ENCODE measurements at places on chromosomes 11 and 22.

GRCh38 chr11:113167599-113167998 is 146.8 kb upstream of the TTC12 start:
- DNase-seq, result no peak

DNA sequence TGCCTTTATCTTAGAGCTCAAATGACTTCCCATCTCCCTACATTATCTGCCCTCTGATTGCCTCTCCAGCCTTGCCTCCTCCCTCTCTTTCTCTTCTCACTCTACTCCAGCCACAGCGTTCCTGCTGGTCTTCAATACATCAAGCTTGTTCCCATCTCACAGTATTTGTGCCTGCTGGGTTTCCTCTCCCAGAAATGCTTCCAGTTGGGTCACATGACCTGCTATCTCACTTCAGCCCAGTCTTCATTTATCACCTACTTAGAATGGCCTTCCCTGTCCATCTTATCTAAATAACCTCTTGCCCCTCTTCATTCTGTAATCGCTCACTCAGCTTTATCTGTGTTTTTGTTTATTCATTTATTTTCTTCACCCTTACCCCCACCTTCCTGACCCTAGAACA is 61.8 kb upstream of the FAR1 start:
- DNase-seq, result no peak

DNA sequence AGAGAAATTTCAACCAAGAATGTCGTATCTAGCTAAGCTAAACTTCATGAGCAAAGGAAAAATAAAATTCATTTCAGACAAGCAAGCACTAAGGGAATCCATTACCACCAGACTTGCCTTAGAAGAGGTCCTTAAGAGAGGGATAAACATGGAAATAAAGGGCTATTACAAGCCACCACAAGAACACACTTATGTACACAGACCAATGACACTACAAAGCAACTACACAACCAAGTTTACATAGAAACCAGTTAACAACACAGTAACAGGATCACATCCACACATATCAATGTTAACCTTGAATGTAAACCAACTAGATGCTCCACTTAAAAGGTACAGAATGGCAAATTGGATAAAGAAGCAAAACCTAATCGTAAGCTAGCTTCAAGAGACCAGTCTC is 38.0 kb downstream of the TMEM123 start:
- no peak for DNase-seq

GRCh38 chr22:44427611-44428470 is 70.2 kb downstream of the RTL6 start:
- no peak for DNase-seq

GRCh38 chr11:80048513-80048912 is 607.7 kb upstream of the TENM4 start:
- DNase-seq, result no peak

GRCh38 chr11:86184728-86185380 is 59.7 kb upstream of the EED start:
- DNase-seq, result no peak

DNA sequence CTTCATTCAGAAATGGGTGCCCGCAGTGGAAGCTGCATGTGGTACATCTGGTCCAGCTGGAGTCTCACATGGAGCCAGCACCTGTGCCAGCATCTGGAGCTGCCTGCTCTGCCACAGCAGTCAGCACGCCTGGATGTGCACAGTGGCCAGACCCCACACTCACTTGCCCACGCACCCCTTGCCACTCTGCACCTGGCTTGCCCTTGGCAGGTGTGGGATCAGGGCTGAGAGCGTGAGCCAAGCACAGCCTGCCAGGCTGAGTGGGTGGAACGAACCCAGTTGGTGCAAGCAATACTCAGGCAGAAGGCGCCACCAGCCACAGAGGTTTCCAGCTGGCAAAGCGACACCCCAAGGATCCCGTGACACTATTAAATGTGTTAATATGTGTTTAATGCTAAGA is 95.5 kb upstream of the AMOTL1 start:
- no peak for DNase-seq

DNA sequence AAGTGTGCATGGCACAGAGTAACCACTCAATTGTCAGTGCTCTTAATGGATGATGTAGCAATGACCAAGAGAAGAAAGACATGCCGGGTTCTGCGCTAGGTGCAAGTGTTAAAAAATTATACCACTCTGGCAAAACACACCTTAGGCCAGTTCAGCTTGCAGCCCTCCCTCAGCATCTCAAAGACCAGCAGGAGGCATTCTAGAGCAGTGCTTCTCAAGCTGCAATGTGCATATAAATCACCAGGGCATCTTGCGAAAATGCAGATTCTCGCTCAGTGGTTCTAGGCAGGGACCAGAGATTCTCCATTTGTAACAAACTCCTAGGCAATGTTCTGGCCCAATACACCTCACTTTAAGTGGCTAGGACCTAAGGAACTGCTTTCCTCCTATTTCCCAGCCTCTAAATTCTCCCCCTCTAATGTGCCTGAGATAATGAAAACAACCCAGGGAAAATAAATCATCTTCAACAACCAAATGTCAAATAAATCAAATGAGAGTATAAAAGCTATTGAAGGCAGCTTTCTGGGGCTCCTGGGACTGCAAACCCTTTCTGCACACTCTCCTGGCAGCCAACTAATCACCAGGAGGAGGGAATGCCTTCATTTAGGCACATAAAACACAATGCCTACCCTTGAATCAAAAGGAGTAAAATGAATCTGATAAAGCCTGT is 337.2 kb upstream of the API5 start:
- no peak for DNase-seq

DNA sequence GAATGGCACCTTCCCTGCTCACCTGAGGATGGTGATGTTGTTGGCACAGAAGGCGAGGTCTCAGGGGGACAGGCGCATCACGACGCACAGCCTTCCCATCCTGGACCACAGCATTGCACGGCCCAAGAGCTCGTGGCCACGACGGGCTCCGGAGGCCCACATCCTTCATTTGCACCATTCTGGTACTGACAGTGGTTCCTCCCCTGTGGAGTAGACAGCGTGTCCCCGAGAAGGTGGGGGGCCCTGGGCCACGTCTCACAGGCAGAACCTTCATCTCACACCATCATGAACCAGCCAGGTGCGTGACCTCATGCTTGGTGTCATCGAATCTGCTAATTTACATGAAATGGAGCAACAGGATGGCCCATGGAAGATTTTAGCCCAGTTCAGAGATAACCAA is 180.0 kb downstream of the CTTN start:
- no peak for DNase-seq

DNA sequence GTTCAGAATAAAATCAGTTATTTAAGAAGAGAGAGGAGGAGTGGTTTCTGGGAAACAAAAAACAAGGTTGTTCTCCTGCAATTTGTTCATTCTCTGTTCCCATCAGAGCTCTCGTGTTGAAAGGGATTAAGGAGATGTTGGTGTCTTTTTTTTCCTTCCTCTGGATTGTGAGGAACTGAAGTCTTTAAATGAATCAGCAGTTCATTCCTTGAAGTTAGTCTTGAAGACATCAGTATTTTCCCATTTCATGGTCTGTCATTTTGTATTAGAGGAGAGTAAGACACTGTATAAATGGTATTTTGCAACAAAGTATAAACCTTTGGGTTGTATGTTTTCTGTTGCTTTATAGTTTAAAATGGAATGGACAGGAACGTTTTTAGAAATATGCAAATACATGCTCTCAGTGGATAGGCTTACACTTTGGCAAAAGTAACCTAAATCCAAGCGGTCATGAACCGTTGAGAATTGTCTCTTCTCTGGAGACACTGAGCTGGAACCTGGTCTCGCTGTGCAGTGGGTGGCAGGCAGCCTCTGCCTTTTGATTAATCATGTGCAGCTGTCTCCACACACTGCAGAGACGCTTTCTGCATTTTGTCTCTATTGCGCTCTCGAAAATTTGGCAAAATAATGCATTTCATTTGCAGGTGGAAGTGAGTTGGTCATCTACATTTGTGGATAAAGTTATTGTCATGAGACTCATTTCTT is 33.0 kb downstream of the SAMM50 start:
- no peak for DNase-seq

DNA sequence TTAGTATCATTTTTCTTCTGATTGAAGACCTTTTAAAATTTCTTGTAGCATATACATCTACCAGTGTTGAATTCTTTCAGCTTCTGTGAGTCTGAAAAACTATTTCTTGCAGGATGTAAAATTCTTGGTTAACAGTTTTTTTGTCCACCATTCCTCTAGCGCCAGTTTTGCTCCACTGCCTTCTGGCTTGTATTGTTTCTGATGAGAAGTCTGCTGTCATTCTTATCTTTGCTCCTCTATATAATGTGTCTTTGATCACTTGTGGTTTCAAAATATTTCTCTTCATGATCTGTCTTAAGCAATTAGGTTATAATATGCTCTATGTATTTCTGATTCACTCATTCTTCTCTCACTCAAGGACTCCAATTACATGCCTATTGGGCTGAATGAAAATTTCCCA is 152.3 kb downstream of the INSC start:
- no peak for DNase-seq

DNA sequence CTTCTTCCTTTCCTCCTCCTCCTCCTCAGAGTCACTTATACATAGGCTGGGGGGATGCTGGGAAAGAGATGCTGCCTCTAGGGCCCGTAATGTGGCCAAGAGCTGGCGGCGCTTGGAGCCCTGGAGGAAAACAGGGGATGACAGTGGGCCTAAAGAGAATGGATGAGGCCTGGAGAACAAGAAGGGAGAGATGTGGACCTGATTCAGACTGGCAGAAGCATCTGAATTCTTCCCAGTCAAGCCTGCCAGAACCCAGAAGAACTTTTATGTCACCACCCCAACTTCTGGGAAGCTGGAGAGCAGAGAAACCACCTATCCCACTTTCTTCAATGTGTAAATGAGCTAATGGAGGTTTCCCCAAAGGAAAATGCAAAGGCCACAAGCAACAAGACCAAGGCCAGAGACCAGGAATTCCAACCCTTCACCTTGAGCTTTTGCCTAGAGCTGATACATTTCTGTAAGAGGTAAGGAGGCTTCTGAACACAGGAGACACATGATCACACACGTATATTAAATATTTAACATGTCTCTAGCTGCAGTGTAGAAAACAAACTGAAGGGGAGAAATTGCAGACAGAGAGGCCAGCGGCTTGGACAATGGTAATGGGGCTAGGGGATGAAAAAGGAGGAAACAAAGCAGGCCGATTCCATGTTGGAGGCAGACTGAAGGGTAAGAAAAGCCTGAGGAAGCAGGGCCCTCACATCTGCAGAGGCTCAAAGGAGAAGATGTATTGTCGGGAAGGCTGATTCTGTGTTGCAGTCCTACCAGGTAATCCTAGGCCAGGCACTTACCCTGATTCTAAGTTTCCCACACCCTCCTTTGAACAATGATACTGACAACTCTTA is 1.1 kb downstream of the RRP8 start:
- DNase-seq, result no peak

GRCh38 chr11:114262681-114263512 is 33.3 kb upstream of the NNMT start:
- DNase-seq, result no peak

DNA sequence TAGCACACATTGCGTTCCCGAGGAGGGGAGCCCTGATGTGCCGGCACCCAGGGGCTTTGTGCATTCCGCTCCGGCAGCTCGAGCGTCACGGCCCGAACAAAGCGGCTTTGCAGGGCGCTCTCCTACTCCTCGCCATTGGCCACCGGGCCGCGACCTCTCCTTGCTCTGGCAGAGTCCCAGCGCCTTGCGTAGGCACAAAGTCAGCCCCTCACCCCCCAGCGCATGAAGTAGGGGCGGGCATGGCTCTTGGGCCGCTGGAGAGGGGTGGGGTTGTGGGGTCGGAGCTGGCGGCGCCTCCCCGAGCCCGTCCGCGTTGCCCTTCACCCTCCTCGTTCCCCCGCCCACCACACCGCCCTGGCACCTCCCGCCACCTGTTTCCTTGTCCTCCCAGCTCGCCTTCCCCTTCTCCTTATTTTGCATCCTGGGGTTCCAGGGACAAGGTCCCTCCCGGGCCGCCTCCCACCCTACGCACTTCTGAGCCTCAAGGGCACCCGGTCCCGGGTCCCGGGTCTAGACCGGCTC is 753 bp upstream of the PPARA start:
- no peak for DNase-seq

- no peak for DNase-seq
These were observed 22.8 kb upstream of the TP53AIP1 start for GRCh38 chr11:128965485-128965884.

DNA sequence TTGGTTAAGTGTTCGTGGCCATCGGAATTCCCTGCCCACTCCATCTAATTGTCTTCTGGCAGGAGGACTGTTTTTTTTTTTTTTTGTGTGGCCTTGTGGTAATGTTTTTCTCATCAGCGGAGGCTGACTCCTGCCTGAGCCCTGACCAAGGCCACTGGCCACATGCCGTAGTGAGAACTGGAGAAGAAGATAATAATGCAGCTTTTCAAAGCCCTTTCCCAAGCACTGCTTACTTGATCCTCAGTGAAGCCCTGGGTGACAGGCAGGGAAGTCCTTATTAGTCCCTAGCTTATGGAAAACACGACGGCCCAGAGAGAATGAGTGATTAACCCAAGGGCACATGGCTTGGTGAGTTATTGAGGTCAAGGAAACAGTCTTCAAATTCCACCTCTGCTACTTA is 71.2 kb downstream of the ADM start:
- no peak for DNase-seq

GRCh38 chr11:6727971-6728760 is 43.6 kb downstream of the OR2AG2 start:
- no peak for DNase-seq

- no peak for DNase-seq
These were observed 132.3 kb upstream of the C11orf58 start for GRCh38 chr11:16605894-16606783.

- no peak for DNase-seq
These were observed 53.9 kb downstream of the ETS1 start for GRCh38 chr11:128533472-128533871.

DNA sequence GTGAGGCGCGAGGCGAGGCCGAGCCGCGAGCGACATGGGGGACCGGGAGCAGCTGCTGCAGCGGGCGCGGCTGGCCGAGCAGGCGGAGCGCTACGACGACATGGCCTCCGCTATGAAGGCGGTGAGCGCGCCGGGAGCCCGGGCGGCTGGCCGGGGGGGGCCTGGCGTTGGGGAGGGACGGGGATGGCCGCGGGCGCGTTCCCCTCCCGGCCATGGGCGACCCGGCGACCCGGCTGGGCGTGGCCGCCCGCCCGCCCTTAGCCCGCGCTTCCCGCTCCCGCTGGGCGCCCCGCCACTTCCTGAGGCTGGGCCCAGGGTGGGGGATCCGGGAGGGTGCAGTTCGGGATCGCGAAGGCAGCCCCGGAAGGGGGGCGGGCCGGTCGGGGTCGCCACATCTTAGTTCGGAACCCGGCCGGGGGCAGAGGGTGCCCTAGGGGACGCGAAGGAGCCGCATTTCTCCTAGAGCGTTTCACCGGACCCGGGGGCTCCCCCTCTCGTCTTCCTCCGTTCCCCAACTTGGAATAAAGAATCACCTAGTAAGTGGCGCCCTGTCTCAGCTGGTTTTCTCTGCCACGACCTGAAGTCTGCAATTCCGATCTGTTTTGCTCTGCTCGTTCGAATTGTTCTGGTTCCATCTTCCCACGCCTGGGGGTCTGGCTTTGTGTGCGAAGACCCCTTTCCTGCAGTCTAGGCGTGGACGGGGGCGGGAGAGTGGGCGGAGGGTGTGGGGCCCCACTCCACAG is 536 bp downstream of the YWHAH start:
- DNase-seq, result no peak

All from esophagus squamous epithelium (tissue), 5 donors.